IMR-90 (cell line): ENCODE measurements at places on chromosomes 5 and 9. TPM values are rescaled to one million over a fixed set of nuclear protein-coding genes. Genes with fewer than 3 reads are reported as not detected.

The DAB2IP gene
- 5.6 and 6.1 TPM in 2 replicates for total RNA-seq

The RMRP gene
- total RNA-seq, result 13,690 and 21,707 TPM in 2 replicates

The SPATA31A3 gene
- total RNA-seq, result not detected in 2 replicates

DNA sequence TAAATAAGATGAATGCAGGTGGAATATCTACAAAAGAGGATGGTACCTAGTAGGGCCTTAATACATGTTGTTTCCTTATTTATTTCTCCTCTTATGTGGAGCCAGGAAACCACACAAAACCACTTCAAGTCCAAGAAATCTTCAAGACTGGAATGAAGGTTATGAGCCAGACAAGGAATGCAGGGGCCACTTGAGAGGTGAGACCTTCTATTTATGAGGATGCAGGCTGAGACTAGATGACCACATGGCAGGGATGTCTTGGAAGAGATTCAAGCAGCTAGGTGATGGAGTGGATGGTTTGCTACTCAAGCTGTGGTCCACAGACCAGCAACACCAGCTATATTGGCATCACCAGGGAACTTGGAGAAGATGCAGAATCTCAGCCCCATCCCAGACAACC, 92.2 kb downstream of the TNC start:
- H3K36me3 ChIP-seq, result peaks cover 64% of the 10 kb centered on the region
- no peaks in the 10 kb centered on the region for H3K27me3 ChIP-seq
- H3K4me3 ChIP-seq, result no peak overlapping the region
- peaks cover 9% of the 10 kb centered on the region for H3K4me1 ChIP-seq

The CDH12 gene
- total RNA-seq, result not detected in 2 replicates

The PHF24 gene
- total RNA-seq, result not detected in 2 replicates

The EGFLAM gene
- 1.1 TPM in 2 replicates for total RNA-seq

GRCh38 chr9:20873240-20873865, 158.1 kb downstream of the HACD4 start:
- H3K36me3 ChIP-seq, result no peaks in the 10 kb centered on the region
- DNase-seq, result peak; percentile 53
- no peak overlapping the region for H3K27ac ChIP-seq
- no peak overlapping the region for H3K4me3 ChIP-seq
- no peaks in the 10 kb centered on the region for H3K27me3 ChIP-seq

The CDKN2B gene
- total RNA-seq, result 3.6 and 5.6 TPM in 2 replicates

DNA sequence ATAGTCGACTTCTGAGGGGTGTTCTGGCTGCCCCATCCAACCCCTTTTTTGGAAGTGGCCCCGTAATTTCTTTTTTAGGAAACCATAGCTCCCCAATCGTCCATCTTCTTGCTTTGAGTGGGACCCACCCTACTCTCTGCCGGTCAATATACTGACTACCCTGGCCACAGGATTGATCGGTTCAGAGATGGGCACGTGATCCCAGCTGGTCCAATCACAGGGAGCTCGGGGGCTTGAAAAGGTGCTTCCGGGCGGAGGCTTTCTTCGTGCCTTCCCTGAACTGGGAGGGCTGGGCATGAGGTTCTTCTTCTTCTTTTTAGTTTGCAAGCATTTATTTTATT, 78.7 kb upstream of the SH3PXD2B start:
- H3K36me3 ChIP-seq, result no peaks in the 10 kb centered on the region
- H3K4me3 ChIP-seq, result no peak overlapping the region
- DNase-seq, result no peak

DNA sequence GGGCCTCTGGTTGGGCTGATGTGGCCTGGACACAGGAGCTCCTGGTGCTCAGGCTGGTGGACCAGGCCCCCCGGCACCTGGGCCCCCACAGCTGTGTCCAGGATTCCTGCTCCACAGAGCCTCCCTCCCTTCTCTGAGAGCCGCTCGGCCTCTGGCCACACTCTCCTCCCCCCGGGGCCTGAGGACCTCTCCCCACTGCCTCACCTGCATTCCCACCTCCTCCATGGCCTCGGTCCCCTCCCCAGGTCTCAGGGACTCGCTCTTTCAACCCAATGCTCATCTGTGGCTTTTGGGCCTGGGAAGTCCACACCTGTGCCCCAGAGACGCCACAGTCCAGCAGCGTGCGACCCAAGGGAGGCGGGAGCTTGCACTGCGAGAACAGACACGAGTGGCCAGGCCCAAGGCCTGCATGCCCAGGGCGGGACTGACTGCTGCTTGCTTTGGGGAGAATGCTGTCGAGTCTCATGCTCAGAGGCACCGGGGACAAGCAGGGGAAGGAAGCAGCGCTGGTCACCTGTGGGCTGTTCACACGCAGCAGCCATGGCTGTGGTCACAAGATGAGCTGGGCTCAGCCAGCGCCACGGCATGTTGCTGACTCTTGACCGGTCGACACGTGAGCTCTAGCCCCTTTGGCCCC, 14.6 kb downstream of the PAEP start:
- DNase-seq, result no peak
- no peak overlapping the region for H3K27ac ChIP-seq
- no peaks in the 10 kb centered on the region for H3K36me3 ChIP-seq
- H3K27me3 ChIP-seq, result no peaks in the 10 kb centered on the region
- no peaks in the 10 kb centered on the region for H3K4me1 ChIP-seq

DNA sequence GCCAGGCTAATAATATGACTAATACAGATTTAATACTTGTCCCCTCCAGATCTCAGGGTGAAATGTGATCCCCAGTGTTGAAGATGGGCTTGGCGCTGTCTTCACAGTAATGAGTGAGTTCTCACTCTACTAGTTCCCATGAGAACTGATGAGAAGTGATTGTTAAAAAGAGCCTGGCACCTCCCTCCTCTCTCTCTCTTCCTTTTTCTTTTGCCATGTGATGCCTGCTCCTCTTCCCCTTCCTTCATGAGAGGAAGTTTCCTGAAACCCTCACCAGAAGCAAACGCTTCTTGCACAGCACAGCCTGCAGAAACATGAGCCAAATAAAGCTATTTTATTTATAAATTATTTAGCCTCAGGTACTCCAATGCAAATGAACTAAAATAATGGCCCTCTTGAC, 55.2 kb downstream of the GLDC start:
- H3K27ac ChIP-seq, result no peak overlapping the region
- H3K27me3 ChIP-seq, result peaks cover 6% of the 10 kb centered on the region; the same call in 1 of the 2 replicates
- H3K4me3 ChIP-seq, result no peak overlapping the region
- no peaks in the 10 kb centered on the region for H3K36me3 ChIP-seq
- H3K4me1 ChIP-seq, result peaks cover 2% of the 10 kb centered on the region; the same call in 1 of the 2 replicates

GRCh38 chr5:125370461-125371205, 624.2 kb upstream of the ZNF608 start:
- no peaks in the 10 kb centered on the region for H3K4me1 ChIP-seq
- DNase-seq, result no peak
- no peaks in the 10 kb centered on the region for H3K36me3 ChIP-seq
- H3K4me3 ChIP-seq, result no peak overlapping the region

DNA sequence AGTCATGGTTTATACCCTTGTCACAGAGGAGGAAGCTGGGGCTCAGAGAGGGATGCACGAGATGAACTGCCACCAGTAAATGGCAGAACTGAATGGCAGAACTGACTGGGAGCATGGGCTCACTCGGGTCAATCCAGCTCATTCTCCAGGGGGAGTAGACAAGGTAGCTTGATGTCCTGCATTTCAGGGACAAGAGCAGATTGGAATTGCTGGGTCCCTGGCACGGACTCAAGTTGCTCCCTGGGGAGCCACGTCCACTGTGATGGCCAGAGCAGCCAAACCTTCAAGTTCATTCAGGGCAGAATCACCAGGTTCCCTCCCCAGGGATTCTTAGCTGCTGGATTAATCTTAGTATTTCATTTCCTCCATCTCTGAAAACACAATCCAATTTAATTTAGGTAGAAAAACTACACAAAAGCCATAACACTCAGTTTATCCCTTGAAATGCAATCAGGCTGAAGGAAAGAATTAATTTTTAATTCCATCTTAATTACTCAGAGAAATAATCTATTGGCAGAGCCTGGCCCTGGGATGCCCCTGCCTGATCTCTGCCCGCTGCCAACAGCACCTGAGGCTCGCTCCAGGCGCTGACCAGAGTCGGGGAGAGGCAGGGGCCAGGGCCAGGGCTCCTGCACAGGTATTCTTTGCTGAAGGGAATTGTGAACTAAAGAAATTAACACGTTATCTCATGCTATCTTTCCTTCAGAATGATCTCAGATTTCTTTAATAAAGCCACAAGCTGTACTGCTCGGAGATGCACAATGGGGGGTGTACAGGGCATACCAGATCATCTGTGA, 42.0 kb upstream of the UNC5A start:
- H3K27me3 ChIP-seq, result peaks cover 11% of the 10 kb centered on the region
- no peak overlapping the region for H3K27ac ChIP-seq
- H3K4me1 ChIP-seq, result no peaks in the 10 kb centered on the region
- H3K4me3 ChIP-seq, result no peak overlapping the region
- no peak for DNase-seq
- no peaks in the 10 kb centered on the region for H3K36me3 ChIP-seq

GRCh38 chr5:180868960-180869359, 7.9 kb upstream of the ZFP62 start:
- no peak overlapping the region for H3K4me3 ChIP-seq
- H3K4me1 ChIP-seq, result no peaks in the 10 kb centered on the region
- no peak overlapping the region for H3K27ac ChIP-seq
- no peaks in the 10 kb centered on the region; the same call in 1 of the 2 replicates for H3K27me3 ChIP-seq
- no peaks in the 10 kb centered on the region for H3K36me3 ChIP-seq
- DNase-seq, result peak; percentile 68

DNA sequence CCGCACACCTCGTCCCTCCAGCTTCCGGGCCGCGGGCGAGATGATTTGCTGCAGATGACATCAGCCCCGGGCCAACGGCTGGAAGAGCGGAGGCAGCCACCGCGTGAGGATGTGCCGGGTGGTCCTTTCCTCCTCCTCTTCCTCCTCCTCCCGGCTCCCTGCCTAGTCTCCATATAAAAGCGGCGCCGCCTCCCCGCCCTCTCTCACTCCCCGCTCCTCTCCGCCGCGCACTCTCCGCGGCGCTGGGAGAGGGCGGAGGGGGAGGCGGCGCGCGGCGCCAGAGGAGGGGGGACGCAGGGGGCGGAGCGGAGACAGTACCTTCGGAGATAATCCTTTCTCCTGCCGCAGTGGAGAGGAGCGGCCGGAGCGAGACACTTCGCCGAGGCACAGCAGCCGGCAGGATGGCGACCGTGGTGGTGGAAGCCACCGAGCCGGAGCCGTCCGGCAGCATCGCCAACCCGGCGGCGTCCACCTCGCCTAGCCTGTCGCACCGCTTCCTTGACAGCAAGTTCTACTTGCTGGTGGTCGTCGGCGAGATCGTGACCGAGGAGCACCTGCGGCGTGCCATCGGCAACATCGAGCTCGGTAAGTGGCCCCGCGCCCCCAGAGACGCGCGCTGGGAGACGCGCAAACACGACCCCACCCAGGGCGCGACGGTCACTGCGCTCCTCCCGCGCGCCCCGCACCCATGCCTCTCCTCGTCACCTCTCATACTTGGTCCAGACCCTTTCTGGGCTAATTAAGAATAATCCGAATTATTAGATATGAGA, at the start of gene MAP1B:
Gene MAP1B (plus strand): TSS at position 345 of the 770 bp plus-strand sequence. CDS start 57 bp downstream, at position 402.
- no peaks in the 10 kb centered on the region for H3K27me3 ChIP-seq
- H3K4me3 ChIP-seq, result peak within 1 kb of the TSS; percentile 97
- peak within 1 kb of the TSS; percentile 86 for H3K27ac ChIP-seq
- peak; percentile 73 for DNase-seq
- H3K36me3 ChIP-seq, result peaks cover 2% of the 10 kb centered on the region; the same call in 1 of the 2 replicates

- H3K27ac ChIP-seq, result no peak overlapping the region
- DNase-seq, result no peak
- H3K27me3 ChIP-seq, result peaks cover 3% of the 10 kb centered on the region
- no peak overlapping the region for H3K4me3 ChIP-seq
- H3K36me3 ChIP-seq, result no peaks in the 10 kb centered on the region
- no peaks in the 10 kb centered on the region for H3K4me1 ChIP-seq
Measured at GRCh38 chr9:68808338-68808890, 103.4 kb downstream of the PIP5K1B start.

DNA sequence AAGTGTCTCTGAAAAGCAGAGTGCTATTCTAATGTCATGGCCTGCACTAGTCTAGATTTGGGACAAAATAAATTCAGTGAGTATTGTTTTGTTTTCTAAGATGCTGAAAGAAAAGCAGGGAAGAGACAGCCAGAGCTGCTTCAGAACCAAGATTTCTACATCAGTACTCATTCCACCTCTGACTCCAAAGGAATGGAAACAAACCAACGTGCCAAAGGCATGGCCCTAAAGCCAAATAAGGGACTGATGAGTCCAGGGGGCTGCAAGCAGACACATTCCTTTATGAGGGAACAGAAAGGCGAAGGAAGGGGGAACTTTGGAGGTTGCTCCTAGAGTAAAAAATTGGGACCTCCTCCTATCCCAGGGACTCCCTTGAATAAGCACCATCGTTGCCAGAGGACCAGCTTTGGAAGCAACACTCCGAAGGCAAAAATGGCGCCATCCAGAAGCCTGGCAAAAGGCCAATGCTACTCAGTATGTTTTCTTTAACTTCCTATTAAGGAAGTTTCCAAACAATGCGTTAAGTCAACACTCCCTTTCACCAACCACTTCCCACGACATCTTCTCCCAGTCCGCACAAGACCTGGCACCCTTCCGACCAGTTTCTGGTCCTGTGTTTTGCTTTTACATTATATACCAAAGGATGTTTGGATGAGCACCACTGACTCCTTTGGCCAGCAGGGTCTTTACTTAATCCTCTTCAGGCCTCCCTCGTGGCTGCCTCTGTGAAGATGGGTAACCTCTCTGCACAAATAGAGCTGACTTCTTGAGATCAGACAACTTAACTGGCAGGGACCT, 31.6 kb downstream of the ADAM19 start:
- H3K27me3 ChIP-seq, result no peaks in the 10 kb centered on the region
- no peak overlapping the region for H3K4me3 ChIP-seq
- peak overlapping the region; percentile 87 for H3K27ac ChIP-seq
- peaks cover 58% of the 10 kb centered on the region for H3K4me1 ChIP-seq
- peaks cover 3% of the 10 kb centered on the region for H3K36me3 ChIP-seq

GRCh38 chr5:73565969-73566547, 515 bp downstream of the UTP15 start:
- no peaks in the 10 kb centered on the region for H3K27me3 ChIP-seq
- no peak for DNase-seq
- peak overlapping the region; percentile 84 for H3K4me3 ChIP-seq

DNA sequence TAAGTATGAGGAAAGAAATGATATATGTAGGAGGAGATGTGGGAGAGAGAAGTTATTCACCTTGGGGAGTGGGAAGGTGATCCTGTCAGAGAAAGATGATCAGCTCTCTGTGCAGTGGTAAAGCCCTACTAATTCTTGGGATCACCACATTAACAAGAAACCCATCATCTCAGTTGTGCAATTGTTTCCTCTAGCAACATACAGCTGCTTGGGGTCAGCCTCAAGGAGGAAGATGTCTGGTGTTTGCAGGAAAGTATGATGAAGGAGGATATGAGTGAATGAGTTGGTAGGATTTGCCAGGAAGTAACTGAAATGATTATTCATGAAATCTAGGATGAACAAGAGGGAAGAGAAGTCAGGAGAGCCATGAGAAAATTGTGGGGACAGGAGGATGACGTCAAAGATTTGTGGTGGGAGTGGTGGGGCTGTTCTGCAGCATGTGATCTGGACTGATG, 50.1 kb downstream of the TNFSF8 start:
- no peak overlapping the region for H3K4me3 ChIP-seq
- H3K4me1 ChIP-seq, result peaks cover 4% of the 10 kb centered on the region; the same call in 1 of the 2 replicates
- no peaks in the 10 kb centered on the region; the same call in 1 of the 2 replicates for H3K27me3 ChIP-seq
- DNase-seq, result peak; percentile 45
- H3K27ac ChIP-seq, result no peak overlapping the region

GRCh38 chr5:74934949-74935751, 69.0 kb upstream of the FAM169A start:
- H3K27me3 ChIP-seq, result no peaks in the 10 kb centered on the region
- H3K4me3 ChIP-seq, result no peak overlapping the region
- no peaks in the 10 kb centered on the region for H3K4me1 ChIP-seq
- no peaks in the 10 kb centered on the region for H3K36me3 ChIP-seq
